ENCODE measurements at places on chromosomes 13 and 19. TPM values are rescaled to one million over a fixed set of nuclear protein-coding genes. Genes with fewer than 3 reads are reported as not detected.
A peak's percentile ranks its signal among the peaks of the same experiment; 100 is the strongest.

Gene SPC24
- 43.6 TPM for total RNA-seq

Gene KIR3DL1
- total RNA-seq = 0.21 TPM

Gene TYROBP
- total RNA-seq = not detected

Gene SIGLEC9
- total RNA-seq = 0.74 TPM

- peak overlapping the region; percentile 77 for H3K27ac ChIP-seq
- H3K36me3 ChIP-seq = peaks cover 2% of the 10 kb centered on the region
- H3K4me3 ChIP-seq = peak overlapping the region; percentile 37
- DNase-seq = no peak
- peaks cover 47% of the 10 kb centered on the region for H3K27me3 ChIP-seq
- peaks cover 25% of the 10 kb centered on the region for H3K4me1 ChIP-seq
Observed at GRCh38 chr13:20197361-20197834, 4.7 kb upstream of the GJB2 start.

- no peak overlapping the region for H3K27ac ChIP-seq
- H3K36me3 ChIP-seq = no peaks in the 10 kb centered on the region
- H3K4me1 ChIP-seq = no peaks in the 10 kb centered on the region
- H3K27me3 ChIP-seq = peaks cover 20% of the 10 kb centered on the region
- DNase-seq = no peak
- no peak overlapping the region for H3K4me3 ChIP-seq
Observed at GRCh38 chr13:97629601-97630272, 195.8 kb downstream of the RAP2A start.

DNA sequence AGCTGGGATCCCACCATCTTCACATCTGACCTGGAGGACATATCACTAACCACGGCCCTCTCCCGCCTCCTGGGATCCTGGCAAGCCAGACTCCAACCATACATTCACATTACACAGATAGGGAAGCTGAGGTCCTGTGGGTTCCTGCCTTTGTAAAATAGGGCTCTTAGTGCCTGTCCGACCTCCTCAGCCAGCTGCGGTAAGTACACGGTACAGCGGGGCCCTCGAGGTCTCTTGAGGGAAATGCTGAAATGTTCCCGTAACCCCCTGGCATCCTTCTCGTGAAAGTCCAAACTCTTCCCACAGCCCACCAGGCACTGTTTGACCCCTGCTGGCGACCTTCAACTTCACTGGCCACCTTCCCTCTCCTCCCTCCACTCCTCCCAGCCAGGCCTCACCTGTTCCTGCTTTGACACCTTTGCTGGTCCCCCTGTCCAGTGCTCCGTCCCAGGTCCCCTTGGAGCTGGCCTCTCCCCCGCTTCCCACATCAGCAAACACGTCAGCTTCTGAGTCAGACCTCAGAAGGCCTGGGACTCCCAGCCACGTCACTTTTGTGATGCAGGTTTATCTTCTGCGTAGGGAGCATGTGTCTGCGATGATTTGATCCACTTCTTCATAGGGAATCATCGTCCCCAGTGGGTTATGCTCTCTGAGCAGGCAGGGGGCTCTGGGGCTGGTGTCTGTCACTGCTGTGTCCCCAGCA, 8.8 kb upstream of the GNG7 start:
- H3K27me3 ChIP-seq = no peaks in the 10 kb centered on the region
- H3K4me1 ChIP-seq = peaks cover 9% of the 10 kb centered on the region
- DNase-seq = no peak
- H3K27ac ChIP-seq = no peak overlapping the region
- peaks cover 7% of the 10 kb centered on the region for H3K36me3 ChIP-seq

GRCh38 chr13:73715911-73716510, 418.2 kb downstream of the KLF12 start:
- H3K27ac ChIP-seq = peak overlapping the region; percentile 97
- H3K36me3 ChIP-seq = peaks cover 16% of the 10 kb centered on the region
- H3K4me1 ChIP-seq = peaks cover 51% of the 10 kb centered on the region
- H3K27me3 ChIP-seq = no peaks in the 10 kb centered on the region

GRCh38 chr13:77328819-77329132, 1.9 kb upstream of the MYCBP2 start:
- peaks cover 10% of the 10 kb centered on the region for H3K36me3 ChIP-seq
- peaks cover 49% of the 10 kb centered on the region for H3K4me1 ChIP-seq
- DNase-seq = no peak
- no peaks in the 10 kb centered on the region for H3K27me3 ChIP-seq

GRCh38 chr19:44939668-44940067, 2.4 kb upstream of the APOC4 start:
- no peak overlapping the region for H3K4me3 ChIP-seq
- no peaks in the 10 kb centered on the region for H3K36me3 ChIP-seq
- no peak overlapping the region for H3K27ac ChIP-seq
- no peaks in the 10 kb centered on the region for H3K4me1 ChIP-seq

DNA sequence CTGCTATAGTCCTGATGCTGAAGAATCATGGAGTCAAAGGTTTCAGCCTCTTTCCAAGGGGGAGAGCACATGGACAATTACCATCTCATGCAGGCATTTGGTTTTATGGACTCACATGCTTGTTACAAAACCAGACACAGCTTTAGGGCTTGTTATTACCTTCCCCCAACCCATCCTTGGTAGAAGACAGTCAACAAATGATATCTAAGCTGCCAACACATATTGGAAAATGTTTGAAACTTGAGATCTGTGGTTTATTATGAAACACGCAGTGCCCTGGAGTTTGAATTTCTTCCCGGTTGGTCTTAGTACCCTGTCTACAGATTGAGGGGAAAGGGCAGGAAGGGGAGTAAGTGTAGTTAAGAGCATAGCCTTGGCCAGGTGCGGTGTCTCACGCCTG, 12.5 kb upstream of the CYP2A6 start:
- no peak overlapping the region for H3K4me3 ChIP-seq
- H3K27me3 ChIP-seq = no peaks in the 10 kb centered on the region
- no peaks in the 10 kb centered on the region for H3K4me1 ChIP-seq
- no peaks in the 10 kb centered on the region for H3K36me3 ChIP-seq

- no peaks in the 10 kb centered on the region for H3K27me3 ChIP-seq
- H3K4me1 ChIP-seq = peaks cover 92% of the 10 kb centered on the region
- peaks cover 12% of the 10 kb centered on the region for H3K36me3 ChIP-seq
Observed at GRCh38 chr19:15318241-15318691, 14.1 kb downstream of the BRD4 start.

DNA sequence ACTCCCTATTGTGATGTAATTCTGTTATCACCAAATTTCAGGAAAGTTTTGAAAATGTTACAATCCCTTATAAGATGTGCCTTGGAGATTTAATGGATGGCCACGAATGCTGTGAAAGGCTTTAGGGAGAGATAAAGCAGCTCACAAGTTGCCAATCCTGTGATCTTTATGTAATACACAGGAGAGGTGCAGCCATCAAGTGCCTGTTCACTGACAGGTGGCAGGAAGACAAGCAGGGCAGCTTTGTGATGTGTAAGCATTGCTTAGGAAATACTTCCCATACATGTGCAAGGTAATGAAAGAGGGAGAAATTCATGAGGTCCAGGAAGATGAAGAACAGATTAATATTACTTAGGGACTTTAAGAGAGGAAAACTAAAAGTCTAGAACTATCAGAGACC, 628.8 kb downstream of the SLITRK6 start:
- H3K36me3 ChIP-seq = no peaks in the 10 kb centered on the region
- no peak for DNase-seq
- H3K4me3 ChIP-seq = no peak overlapping the region
- no peaks in the 10 kb centered on the region for H3K27me3 ChIP-seq

- peak; percentile 11 for DNase-seq
- H3K4me1 ChIP-seq = peaks cover 52% of the 10 kb centered on the region
- peak overlapping the region; percentile 97 for H3K27ac ChIP-seq
- peak overlapping the region; percentile 98 for H3K4me3 ChIP-seq
Observed at GRCh38 chr13:46668302-46668720, 115.3 kb downstream of the LRCH1 start.

GRCh38 chr13:100694722-100695508, 20.3 kb upstream of the TMTC4 start:
- no peaks in the 10 kb centered on the region for H3K4me1 ChIP-seq
- no peak for DNase-seq
- H3K36me3 ChIP-seq = peaks cover 4% of the 10 kb centered on the region
- H3K27me3 ChIP-seq = peaks cover 29% of the 10 kb centered on the region
- no peak overlapping the region for H3K27ac ChIP-seq

GRCh38 chr13:21399741-21400140, 59.4 kb downstream of the ZDHHC20 start:
- H3K27ac ChIP-seq = peak overlapping the region; percentile 91
- no peak for DNase-seq
- no peaks in the 10 kb centered on the region for H3K27me3 ChIP-seq
- peak overlapping the region; percentile 52 for H3K4me3 ChIP-seq
- H3K4me1 ChIP-seq = peaks cover 66% of the 10 kb centered on the region

GRCh38 chr19:21508198-21508597, 2.8 kb downstream of the ZNF429 start:
- H3K27ac ChIP-seq = peak overlapping the region; percentile 8
- H3K4me1 ChIP-seq = peaks cover 43% of the 10 kb centered on the region
- no peaks in the 10 kb centered on the region for H3K27me3 ChIP-seq
- H3K36me3 ChIP-seq = peaks cover 12% of the 10 kb centered on the region
- no peak overlapping the region for H3K4me3 ChIP-seq

DNA sequence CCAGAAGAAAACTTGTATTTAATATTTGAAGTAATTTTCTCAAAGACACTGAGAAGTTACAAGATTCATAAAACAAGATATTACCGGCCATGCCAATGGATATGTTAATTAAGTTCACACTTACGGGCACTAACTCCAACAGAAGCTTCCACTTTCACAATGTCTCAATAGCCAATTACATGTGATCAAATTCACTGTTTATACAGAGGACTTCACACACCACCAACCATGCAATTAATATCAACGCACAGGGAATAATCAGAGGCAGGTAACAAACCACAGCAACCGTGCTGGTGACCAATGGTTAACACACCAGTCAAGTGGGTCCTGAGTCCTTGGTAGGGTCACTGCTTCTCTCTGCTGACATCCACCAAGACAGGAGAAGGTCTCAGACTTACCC, 5.9 kb upstream of the ACOD1 start:
- H3K27me3 ChIP-seq = peaks cover 6% of the 10 kb centered on the region
- no peaks in the 10 kb centered on the region for H3K4me1 ChIP-seq
- no peak for DNase-seq
- H3K36me3 ChIP-seq = no peaks in the 10 kb centered on the region

DNA sequence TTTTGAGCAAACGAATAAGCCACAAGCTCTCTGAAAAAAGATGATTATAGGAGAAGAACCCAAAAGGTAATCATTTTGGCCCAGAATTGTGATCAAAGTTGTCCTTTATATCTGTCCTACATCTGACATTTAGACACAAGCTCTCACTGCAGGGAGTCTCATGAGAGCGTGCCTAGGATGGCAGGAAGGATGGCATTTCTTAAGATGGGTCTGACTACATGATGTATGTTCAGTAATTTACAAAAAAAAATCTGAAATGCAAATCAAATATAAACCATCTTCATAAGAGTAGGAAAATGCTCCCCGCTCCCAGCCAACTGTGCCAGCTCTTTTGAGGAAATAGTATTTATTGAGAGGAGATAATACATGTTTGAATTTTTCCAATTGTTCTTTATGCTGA, 81.0 kb upstream of the MBNL2 start:
- peaks cover 8% of the 10 kb centered on the region for H3K4me1 ChIP-seq
- no peaks in the 10 kb centered on the region for H3K36me3 ChIP-seq
- no peak overlapping the region for H3K27ac ChIP-seq
- H3K4me3 ChIP-seq = no peak overlapping the region
- no peak for DNase-seq

- H3K4me1 ChIP-seq = peaks cover 9% of the 10 kb centered on the region
- peaks cover 58% of the 10 kb centered on the region for H3K27me3 ChIP-seq
- H3K27ac ChIP-seq = no peak overlapping the region
- peak; percentile 9 for DNase-seq
- peaks cover 1% of the 10 kb centered on the region for H3K36me3 ChIP-seq
- H3K4me3 ChIP-seq = peak overlapping the region; percentile 66
Observed at GRCh38 chr13:25468325-25469168, 96.8 kb downstream of the ATP8A2 start.

GRCh38 chr19:7494416-7495098, 5.7 kb upstream of the PEX11G start:
- no peak for DNase-seq
- no peaks in the 10 kb centered on the region for H3K36me3 ChIP-seq
- peaks cover 20% of the 10 kb centered on the region for H3K27me3 ChIP-seq
- H3K27ac ChIP-seq = no peak overlapping the region

DNA sequence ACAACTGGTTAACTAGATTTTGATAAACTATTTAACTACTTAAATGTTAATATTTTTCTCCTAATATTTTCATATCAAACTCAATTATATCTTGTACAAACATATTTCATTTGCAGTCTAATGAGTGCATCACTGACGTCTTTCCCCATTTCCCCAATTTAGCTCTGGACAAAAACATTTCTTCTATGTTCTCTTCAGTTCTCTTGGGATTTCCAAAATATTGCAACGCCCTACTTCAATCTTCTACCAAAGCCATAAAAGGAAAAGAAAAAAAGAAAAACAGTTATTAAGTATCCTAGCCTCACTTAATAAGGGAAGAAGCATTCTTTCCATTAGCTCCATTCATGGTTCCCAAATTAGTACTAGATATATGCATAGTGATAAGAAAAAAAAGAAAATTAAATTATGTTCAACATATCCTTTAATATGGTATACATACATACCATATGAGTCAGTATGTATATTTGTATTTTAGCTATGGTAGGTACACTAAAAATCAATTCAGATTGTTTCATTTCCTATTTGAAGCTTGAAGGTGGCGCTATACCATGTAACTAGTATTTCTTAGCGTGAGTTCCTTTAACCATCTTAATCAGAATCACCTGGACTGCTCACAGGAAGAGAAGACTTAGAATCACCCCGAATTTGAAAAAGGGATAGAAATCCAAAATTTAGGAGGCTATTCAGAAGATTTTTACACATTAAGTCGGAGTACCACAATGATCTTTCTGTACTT, 9.9 kb downstream of the FBXL3 start:
- no peak overlapping the region for H3K4me3 ChIP-seq
- H3K27me3 ChIP-seq = no peaks in the 10 kb centered on the region

DNA sequence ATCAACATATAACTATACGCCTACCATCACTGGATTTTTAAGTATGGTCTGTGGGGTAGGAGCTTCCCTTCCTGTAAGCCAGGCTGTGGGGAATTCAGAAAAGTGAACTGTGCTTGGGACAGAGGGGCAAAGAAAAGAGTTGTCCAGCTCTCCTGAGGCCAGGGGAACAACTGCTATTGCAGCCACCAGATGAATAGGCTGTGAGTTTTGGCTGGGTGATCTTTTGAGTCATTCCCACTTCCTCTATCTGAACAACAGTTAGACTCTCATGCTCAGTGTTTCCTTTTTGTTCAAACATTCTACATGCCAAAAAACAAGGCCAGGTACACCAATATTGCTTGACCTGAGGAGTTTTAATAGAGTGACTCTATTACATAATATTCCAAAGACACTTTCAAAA, 426.2 kb upstream of the DACH1 start:
- no peak overlapping the region for H3K27ac ChIP-seq
- no peaks in the 10 kb centered on the region for H3K4me1 ChIP-seq
- no peak overlapping the region for H3K4me3 ChIP-seq
- H3K27me3 ChIP-seq = no peaks in the 10 kb centered on the region
- peaks cover 2% of the 10 kb centered on the region for H3K36me3 ChIP-seq
- no peak for DNase-seq

Data from activated T-cell treated with anti-CD3 and anti-CD28 coated beads, Interleukin-2, amount 50 U/mL, for 72 hours (primary cell).